ENCODE measurements at places on chromosomes 3 and 15. TPM values are rescaled to one million over a fixed set of nuclear protein-coding genes. Genes with fewer than 3 reads are reported as not detected.

GRCh38 chr3:73734211-73735089, 109.7 kb upstream of the PDZRN3 start:
- DNase-seq, result no peak

DNA sequence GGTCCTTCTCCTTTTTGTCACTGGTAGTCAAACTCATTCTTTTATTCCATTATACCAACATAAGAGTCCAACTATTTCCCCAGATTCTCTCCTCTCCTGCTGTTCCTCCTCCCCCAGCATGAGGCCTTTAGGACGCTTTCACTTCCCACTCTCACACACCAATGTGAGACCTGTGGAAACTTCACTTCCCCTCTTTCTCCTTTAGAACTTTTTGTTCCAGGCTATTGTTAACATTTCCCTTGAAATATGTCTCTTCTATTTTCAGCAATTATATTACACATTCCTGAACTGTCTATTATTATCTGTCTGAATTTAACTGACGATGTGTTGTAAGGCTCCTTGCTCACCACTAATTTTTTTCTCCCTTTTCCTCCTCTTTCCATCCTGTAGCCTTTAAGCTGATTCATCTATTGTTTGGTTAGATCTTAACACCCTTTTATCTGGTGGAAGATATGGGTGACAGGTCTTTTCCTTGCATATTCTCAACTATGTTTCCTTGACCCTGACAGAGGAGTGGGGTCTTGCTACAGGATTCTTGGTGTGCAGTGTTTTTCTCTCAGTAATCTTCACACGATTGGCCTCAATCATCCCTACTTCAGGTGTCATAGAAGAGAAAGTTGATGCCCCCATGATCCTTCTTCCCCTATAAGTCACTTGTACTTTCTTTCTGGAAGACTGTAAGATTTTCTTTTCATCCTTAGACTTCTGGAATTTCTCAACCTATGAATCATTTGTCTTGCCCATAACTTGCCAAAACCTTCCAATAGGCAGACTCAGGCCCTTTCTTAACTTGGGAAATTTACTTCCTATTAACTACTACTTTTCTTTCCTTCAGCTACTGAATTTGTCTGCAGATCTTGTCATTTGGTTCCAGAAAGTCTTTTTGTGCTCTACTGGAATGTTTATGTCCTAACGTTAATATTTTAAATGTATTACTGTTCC, 5.9 kb downstream of the CYP19A1 start:
- DNase-seq, result no peak

DNA sequence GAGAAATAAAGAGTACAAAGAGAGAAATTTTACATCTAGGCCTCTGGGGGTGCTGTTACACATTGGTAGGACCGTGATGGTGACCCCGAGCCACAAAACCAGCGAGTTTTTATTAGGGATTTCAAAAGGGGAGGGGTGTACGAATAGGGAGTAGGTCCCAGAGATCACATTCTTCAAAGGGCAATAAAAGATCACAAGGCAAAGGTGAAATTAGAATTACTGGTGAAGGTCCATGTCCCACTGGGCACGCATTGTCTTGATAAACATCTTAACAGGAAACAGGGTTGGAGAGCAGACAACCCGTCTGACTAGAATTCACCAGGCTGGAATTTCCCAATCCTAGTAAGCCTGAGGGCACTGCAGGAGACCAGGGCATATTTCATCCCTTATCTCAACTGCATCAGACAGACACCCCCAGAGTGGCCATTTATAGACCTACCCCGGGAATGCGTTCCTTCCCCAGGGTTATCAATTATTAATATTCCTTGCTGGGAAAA, 4.3 kb downstream of the IRAK2 start:
- DNase-seq, result peak; percentile 62

DNA sequence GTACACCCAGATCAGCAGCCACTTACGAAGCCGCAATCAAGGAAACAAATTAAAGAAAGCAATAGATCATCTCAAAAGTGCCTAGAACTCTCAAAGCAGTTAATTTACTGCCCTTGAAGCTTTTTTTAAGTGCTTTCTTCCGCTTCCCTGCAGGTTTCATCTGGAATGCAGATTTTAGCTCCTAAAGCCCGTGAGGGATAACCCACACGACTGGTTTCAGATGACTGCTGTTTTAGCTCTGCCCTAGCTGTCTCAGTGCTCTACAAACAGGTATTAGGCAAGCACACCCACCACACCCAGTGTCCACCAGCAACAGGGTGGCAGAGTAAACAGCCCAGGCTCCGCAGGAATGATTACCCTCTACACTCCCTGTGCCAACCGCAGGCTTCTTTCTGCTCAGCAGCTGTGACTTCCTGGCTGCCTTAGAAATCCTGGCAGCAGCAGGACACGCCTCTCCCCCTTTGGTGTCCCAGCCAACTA, 126.0 kb downstream of the FMN1 start:
- DNase-seq, result peak; percentile 71

ZIC4 gene
- not detected for total RNA-seq

GRCh38 chr3:130990282-130990681, 36.3 kb downstream of the ASTE1 start:
- DNase-seq, result no peak

- no peak for DNase-seq
Measured at GRCh38 chr3:172559020-172559419, 35.8 kb upstream of the TNFSF10 start.

GOLGA8N gene
- 0.45 TPM for total RNA-seq

- peak; percentile 96 for DNase-seq
Measured at GRCh38 chr3:126389112-126389793, 5.5 kb upstream of the CFAP100 start.

GRCh38 chr15:27660676-27661075, 438.4 kb downstream of the OCA2 start:
- no peak for DNase-seq

NLGN1 gene
- total RNA-seq, result 2.2 TPM

DNA sequence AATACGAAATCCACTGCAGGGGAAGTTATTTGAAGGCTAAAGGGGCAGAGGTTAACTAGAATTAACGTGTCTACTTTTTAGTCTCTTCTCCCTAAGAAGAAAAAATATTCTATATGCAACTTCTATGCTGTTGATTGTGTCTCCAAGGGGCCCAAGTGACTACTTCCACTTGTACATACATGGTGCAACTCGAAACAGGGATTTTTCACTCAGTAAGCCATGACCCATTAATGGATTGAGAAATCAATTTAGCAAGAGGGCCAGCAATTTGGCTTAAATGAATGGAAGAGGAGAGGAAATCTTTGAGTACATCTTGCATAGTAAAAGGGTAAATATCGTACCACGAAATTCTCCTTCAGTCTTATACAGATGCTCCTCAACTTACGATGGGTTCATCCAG, 151.1 kb upstream of the HES1 start:
- DNase-seq, result no peak

- no peak for DNase-seq
Measured at GRCh38 chr3:132638706-132639105, 20.9 kb downstream of the ACAD11 start.

GRCh38 chr3:13046569-13047274, 26.5 kb downstream of the IQSEC1 start:
- no peak for DNase-seq

DNA sequence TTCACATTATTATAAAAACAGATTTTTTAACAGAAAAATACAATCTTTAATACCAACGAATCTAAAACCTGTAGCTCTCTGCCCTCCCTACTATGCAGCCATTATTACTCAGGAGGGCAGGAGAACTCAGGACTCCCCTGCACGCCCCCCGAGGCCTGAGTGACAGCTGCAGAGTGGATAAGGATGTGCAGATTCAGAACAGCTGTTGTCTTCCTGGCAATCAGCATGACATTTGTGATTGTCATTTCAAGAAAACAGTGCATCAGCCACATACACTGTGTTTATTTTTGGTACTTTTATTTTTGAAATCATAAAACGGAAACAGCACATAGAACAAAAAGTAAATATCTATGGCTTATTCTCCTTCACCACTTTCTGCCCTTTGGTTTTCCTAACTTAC, 450.8 kb downstream of the OCA2 start:
- DNase-seq, result no peak

- DNase-seq, result no peak
Measured at GRCh38 chr15:63950911-63951481, 95.3 kb downstream of the DAPK2 start.

DNA sequence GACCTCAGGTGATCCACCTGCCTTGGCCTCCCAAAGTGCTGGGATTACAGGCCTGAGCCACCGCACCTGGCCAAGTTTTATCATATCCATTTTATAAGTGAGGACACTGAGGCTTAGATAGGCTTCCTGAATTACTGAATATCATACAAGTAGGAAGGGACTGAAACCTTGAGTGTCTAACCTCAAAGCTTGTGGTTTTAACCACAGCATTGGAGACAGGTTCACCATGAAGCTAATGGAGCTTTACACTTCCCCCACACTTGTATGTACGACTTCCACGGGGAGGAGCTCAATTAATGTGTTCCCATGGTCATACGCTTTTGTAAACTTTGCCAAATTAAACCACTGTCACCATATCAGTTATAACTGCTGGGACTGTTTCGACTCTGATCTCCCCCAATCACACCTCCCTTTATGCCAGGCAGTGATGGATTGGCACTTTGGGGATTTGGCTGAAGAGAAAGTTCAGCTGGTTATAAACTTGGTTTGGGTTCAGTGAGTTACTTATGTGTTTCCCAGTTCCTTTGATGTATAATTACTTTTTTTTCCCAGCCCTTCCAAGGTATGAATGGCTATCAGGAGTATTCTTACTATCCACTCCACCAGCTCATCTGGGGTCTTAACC, 38.4 kb upstream of the MEIS2 start:
- DNase-seq, result no peak

DNA sequence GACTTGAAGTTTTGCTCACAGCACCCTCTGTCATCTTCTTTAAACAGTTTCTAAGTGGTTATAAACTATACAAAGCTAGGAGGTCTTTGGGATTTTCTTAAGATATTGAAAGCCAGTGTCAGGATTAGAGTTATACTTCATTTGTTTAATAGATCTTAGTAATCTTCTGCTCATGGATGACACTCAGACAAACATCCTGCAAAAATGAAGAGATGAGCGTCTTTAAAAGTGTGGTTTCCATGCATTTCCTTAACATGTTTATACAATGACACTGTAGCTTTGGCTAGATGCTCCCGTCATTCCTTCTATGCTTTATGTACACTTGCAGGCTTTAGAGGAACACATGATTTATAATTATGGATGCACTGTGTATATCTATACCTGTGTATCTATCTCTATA, 182.2 kb downstream of the NAALADL2 start:
- DNase-seq, result no peak

TMF1 gene
- total RNA-seq, result 34.4 TPM

DNA sequence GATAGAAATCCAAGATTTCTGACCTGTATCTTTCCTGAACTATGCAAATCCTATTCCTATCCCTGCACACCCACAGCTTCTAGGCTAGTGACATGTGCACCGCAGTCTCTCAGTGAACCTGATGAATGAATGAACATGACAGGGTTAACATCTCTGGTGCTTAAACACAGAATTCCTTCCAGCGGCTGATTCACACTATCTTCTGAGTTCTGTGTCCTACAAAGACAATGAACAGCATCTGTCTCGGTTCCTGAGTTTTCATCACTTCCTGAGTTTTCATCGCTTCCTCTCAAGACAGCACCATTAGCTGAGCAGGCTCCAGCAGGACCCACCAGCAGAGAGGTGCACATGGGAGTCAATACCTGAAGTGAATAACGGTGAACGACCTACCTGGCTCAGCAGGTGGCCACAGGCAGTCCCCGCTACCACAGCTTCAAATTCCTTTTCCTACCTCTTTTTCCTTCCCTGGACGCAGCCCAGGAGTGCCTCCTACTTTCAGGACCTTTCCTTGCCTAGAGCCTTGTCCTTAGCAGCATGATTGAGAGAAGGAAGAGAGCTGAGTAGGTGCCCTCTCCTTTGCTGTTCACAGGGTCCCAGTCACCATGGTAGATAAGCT, 113.5 kb downstream of the IGF2BP2 start:
- no peak for DNase-seq

OXSM gene
- 18.4 TPM for total RNA-seq

DNA sequence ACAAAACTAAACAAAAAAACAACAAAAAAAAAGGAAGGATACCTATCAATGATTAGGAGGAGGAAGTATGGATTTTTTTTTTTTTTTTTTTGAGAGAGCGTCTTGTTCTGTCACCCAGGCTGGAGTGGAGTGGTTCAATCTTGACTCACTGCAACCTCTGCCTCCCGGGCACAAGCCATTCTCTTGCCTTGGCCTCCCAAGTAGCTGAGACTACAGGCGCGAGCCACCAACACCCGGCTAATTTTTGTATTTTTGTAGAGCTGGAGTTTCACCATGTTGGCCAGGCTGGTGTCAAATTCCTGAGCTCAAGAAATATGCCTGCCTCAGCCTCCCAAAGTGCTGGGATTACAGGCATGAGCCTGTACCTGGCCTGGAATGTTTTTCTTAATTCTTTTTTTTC, 195.8 kb downstream of the CBLB start:
- DNase-seq, result no peak

FRMD5 gene
- 7.0 TPM for total RNA-seq

GOLGA8S gene
- total RNA-seq, result 0.09 TPM

DNA sequence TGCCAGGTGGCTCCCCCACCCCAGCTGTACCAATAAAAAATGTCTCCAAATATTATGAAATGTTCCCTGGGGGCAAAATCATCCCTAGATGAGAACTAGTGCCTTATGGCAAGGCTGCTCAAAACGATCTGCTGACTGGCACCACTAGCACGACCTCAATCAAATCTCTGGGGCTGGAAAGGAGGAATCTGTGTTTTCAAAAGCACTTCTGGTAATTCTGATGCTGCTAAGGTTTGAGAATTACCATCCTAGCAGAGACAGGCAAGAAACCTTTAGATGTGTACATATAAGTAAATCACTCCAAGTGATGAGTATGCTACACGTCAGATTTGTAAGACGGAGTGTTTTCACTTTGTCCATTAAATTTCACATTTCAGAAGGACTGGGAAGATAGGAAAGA, 360.1 kb upstream of the THRB start:
- no peak for DNase-seq

RBSN gene
- total RNA-seq, result 21.2 TPM

- no peak for DNase-seq
Measured at GRCh38 chr3:82473864-82474541, 712.6 kb upstream of the GBE1 start.

GRAMD2A gene
- 0.95 TPM for total RNA-seq

DNA sequence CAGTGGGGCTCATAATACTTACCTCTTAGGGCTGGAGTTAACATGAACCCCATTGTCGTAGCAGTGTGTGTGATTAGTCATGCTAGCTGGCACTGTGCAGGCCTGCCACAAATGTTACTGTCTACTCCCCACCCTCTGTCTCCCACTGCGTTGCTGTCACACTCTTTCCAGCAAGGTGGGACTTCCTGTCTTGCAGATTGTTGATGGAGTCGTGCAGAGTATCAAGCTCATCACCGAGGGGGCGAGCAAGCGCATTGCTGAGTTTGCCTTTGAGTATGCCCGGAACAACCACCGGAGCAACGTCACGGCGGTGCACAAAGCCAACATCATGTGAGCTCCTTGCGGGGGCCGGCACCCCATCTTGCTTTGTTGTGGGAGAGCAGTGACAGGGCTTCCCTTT, 12.9 kb downstream of the IDH3A start:
- no peak for DNase-seq

CCPG1 gene
- 54.6 TPM for total RNA-seq

GRCh38 chr3:12875857-12876836, 34.8 kb upstream of the RPL32 start:
- DNase-seq, result peak; percentile 19
